Urinary bladder (tissue), 4 donors: ENCODE measurements at places on chromosomes 5 and 9. TPM values are rescaled to one million over a fixed set of nuclear protein-coding genes. Genes with fewer than 3 reads are reported as not detected.

Gene ST6GALNAC6
- 17.7 TPM for total RNA-seq

Gene JADE2
- 8.9 TPM for total RNA-seq

Gene SPEF2
- 30.0 TPM for total RNA-seq

Gene ADAMTS16
- total RNA-seq, result 13.5 TPM

Gene CDKN2B-AS1
- total RNA-seq, result 2.2 TPM

Gene PPP6C
- total RNA-seq, result 19.9 TPM

Gene NUDT12
- total RNA-seq, result 32.1 TPM

Gene MAMDC2
- 52.0 TPM for total RNA-seq

Gene SLC4A9
- total RNA-seq, result 0.11 TPM

Gene NUTM2F
- not detected for total RNA-seq
